ENCODE measurements at places on chromosomes 6 and 20.

GRCh38 chr20:1995531-1996310 is 1.9 kb upstream of the PDYN start:
- DNase-seq, result no peak

- no peak for DNase-seq
Measured at GRCh38 chr20:3783511-3784195, 2.4 kb upstream of the SPEF1 start.

GRCh38 chr6:47403056-47403455 is 74.5 kb upstream of the CD2AP start:
- DNase-seq, result no peak

DNA sequence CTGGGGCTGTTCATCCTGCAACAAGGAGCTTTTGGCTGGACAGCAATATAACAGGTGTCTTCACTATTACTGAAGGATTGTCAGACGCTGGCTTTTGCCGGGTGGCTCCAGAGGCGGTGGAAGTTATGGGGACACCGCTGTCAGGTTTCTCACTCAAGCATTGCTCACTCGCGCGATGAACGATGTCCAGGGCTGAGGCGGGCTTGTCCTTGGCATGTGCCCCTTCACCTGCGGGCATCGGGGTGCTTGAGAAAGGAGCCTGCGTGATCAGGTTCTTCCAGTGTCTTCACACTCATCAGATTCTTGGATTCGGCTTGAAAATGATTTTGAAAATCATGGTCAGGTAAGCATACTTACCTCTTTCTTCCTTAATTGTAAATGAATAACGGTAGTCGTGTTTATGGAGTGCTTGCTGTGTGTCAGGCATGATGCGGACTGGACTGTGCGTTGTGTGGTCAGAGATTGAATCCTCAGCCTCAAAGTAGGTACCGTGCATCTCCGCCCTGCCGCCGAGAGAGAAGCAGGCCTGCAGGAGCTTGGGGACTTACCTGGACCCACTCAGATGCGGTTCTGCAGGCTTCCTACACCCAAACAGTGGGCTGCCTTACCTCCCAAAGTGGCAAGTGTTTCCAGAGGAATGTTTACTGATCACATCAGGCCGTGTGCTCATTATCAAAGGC is 18.3 kb upstream of the PYGB start:
- no peak for DNase-seq

DNA sequence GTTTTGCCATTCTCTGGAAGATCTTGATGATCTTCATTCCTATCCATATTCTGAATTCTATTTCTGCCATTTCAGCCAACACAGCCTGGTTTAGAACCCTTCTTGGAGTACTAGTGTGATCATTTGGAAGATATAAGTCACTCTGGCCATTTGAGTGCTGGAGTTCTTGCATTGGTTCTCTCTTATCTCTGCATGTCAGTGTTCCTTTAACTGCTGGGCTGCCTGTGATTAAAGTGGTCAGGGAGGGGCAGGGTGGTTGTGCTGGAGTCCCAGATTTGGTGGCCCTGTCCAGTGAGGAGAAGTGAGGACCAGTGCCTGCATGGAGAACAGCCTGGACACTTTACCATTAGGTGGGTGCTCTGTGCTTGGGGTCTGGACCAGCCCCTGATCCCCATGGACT is 173.0 kb downstream of the SOD2 start:
- DNase-seq, result no peak

GRCh38 chr6:169798764-169799473 is 47.5 kb downstream of the ERMARD start:
- no peak for DNase-seq

- no peak for DNase-seq
Measured at GRCh38 chr6:16238963-16239797, 793 bp downstream of the GMPR start.

GRCh38 chr6:125293587-125293986 is 8.2 kb downstream of the HDDC2 start:
- no peak for DNase-seq

DNA sequence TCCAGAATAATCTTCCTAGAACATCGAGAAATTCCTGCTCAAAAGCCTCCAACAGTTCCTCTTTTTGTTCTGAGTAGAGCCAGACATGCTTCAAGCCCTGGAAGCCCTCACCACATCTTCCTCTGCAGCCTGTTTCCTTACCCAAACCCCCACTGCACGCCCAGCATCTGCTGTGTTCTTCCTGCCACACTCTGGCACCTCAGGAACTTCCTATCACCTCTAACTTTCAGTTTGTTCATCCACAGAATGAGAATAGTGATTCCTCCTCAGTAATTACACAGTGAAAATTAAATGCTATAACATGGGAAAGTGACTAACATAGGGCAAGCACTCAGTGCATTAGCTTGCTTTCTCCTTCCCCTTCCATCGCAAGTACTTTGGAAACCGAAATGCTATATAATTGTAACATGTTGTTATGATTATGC is 26.3 kb downstream of the C6orf89 start:
- DNase-seq, result no peak

- DNase-seq, result no peak
Measured at GRCh38 chr20:8200220-8200619, 68.2 kb downstream of the PLCB1 start.

- no peak for DNase-seq
Measured at GRCh38 chr6:159578629-159579028, 114.4 kb downstream of the SOD2 start.

DNA sequence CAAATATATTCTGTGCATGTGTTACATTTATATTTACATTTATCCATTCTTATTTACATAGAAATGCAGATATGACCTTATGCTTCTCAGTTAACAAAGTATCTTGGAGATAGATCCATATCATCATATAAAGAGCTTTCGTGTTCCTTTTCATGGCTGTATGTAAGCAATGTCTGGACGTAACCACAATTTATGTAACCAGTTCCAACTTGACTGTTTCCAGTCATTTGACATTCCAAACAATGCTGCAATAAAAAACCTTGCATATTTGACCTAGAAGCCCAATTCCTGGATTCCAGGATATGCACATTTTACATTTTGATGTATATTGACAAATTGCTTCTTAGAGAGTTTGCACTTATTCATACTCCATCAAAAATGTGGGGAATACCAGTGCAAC is 113.7 kb upstream of the F13A1 start:
- no peak for DNase-seq

DNA sequence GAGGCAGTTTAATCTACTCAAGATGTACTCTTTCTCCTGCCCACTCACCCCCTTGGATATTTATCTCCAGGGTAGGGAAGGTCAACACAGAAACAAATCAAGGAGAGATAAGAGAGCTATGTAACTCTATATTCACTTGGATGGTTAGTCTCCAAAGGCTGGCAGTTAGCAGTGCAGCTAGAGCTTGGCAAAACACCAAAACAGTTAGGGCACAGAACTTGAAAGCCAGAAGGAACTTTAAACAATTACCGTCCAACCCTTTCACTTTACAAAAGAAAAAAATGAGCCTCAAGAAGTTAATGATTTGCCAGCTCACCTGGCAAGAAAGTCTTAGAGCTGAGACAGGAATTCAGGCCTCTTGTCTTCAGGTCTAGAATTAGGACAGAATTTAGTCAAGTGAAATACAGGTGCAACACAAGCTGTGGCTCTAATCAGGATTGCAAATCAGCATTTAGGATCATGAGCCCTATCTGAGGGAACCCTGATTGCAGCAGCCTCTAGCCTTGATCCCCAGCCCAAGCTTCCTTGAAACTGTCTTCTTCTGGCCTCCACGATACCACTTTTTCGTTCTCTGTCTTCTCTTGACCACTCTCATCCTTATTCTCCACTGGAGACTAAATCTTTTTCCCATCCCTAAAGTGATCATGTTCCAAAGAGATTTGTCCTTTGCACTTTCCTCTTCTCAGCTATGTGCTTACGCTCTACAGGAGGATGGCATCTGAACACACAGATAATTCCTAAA is 14.9 kb downstream of the NEDD9 start:
- no peak for DNase-seq

DNA sequence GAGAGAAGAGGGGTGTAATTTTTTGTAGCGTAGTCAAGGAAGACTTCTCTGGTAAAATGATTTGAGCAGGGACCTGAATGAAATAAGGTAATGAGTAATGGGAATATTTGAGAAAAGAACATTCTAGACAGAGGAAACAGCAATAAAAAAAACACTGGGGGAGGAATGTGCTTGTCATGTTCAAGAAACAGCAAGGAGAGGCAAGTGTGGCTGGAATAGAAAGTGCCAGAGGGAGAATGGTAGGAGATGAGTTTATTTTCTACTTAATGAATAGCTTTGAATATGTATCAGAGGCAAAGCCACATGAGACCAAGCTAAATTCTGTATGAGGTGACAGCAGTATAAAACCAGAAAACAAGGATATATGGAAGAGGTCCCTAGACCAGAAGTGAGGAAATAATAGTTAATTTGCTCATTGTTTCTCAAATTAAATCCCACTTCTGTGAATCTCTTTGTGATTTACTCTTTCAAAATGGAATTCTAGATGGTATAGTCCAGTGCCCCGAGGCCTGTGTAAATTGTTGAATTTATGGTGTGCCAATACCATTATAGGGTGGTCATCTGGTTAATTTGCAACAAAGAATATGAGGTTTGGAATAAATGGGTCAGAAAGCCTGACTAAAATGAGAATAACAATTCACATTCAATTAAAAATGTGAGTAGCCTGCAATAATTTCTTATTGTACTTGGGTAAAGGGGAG is 170.2 kb downstream of the CDKAL1 start:
- no peak for DNase-seq

GRCh38 chr6:8881663-8882062 is 446.3 kb upstream of the SLC35B3 start:
- no peak for DNase-seq

- DNase-seq, result no peak
Measured at GRCh38 chr20:11355345-11355744, 562.3 kb upstream of the BTBD3 start.

GRCh38 chr6:138863321-138863720 is 67.4 kb downstream of the ECT2L start:
- DNase-seq, result no peak

- no peak for DNase-seq
Measured at GRCh38 chr6:154276810-154277628, 79.6 kb downstream of the IPCEF1 start.

DNA sequence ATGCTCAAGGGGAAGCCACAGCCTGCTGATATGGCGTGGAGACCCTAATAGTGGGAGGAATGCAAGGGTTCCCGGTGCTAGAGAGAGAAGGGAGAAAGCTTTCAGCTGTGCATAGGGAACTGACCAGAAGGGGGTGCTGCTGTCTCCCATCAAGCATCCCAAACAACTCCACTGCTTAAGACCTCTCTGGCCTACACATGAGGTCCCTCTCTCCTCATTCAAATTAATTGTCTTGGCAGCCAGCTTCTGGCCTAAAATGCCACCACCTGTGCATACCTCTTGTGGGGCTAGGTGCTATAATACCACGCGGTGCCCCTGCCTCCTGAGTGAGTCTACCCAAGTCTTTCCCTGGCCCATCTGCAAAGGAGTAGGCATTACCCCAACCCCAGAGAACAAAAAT is 14.5 kb downstream of the ADISSP start:
- DNase-seq, result no peak

GRCh38 chr6:17004269-17004668 is 97.6 kb upstream of the STMND1 start:
- DNase-seq, result no peak

GRCh38 chr6:22298475-22298890 is 1.6 kb upstream of the PRL start:
- DNase-seq, result no peak

DNA sequence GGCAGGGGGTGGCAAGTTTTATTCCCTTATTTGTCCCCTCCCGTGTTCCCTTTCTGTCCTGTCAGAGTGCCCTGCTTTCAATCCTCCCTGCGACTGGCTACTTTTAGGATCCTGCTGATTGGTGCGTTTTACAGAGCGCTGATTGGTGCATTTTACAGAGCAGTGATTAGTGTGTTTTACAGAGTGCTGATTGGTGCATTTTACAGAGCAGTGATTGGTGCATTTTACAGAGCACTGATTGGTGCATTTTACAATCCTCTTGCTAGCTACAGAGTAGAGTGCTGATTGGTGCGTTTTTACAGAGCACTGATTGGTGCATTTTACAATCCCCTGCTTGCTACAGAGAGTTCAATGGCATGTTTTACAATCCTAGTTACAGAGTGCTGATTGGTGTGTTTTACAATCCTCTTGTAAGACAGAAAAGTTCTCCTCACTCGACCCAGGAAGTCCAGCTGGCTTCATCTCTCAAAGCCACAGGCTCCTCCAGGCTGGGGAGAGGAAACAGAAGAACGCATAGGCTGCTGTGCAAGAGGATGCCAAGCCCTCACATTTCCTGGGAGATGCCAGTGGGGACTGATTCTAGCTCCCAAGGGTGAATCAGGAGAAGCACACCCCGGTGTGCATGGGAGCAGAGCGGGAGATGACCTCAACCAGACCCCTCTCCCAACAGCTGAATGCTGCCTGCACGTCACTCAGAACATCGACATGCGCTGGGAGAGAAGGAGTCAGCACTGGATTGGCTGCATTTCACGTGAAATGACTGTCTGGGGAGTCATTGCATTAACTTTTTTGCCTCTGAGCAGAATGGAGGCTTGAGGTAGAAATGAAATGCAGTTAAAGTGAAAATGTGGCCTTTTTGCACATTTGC is 48.3 kb upstream of the SLC22A23 start:
- DNase-seq, result no peak

GRCh38 chr6:16452348-16452747 is 214.0 kb downstream of the GMPR start:
- no peak for DNase-seq

GRCh38 chr6:73513496-73513854 is 7.4 kb downstream of the EEF1A1 start:
- DNase-seq, result no peak

GRCh38 chr6:12190252-12190651 is 99.9 kb upstream of the EDN1 start:
- no peak for DNase-seq

DNA sequence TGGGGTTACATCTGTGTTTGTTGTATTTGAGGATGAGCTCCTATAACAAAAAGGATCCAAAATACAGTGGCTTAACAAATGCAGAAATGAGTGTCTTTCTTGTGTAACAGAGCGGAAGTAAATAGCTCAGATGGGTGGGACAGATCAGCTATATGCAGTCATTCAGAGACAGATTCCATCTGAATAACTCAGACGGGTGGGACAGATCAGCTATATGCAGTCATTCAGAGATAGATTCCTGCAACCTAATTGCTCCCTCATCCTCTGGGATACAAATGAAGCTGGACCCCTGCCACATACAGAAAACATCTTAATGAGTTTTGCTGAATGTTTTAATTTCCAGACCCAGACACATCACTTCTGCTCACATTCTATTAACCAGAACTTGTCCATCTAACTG is 332.3 kb downstream of the BCKDHB start:
- no peak for DNase-seq

GRCh38 chr6:40410821-40411220 is 176.3 kb downstream of the LRFN2 start:
- no peak for DNase-seq

DNA sequence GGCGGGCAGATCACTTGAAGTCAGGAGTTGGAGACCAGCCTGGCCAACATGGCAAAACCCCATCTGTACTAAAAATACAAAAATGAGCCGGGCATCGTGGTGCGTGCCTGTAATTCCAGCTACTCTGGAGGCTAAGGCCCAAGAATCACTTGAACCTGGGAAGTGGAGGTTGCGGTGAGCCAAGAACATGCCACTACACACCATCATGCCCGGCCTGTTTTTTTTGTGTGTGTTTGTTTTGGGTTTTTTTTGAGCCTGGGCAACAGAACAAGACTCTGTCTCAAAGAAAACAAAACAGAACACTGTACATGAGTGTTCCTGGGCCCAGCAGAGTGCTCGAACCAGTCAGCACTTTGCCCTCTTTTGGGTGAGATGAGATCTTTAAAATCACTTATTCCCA is 159.1 kb downstream of the MTHFD1L start:
- DNase-seq, result no peak

Data from activated CD8-positive, alpha-beta memory T cell treated with anti-CD3 and anti-CD28 coated beads for 48 hours (primary cell).